ENCODE measurements at places on chromosomes 1 and 21.

GRCh38 chr1:221708987-221709386 is 32.9 kb downstream of the DUSP10 start:
- no peak for DNase-seq

GRCh38 chr1:236471653-236472052 is 52.1 kb upstream of the LGALS8 start:
- no peak for DNase-seq

GRCh38 chr1:26853156-26853555 is 9.8 kb upstream of the SFN start:
- peak; percentile 88 for DNase-seq

GRCh38 chr1:8854240-8854639 is 24.2 kb downstream of the ENO1 start:
- DNase-seq: peak; percentile 17

DNA sequence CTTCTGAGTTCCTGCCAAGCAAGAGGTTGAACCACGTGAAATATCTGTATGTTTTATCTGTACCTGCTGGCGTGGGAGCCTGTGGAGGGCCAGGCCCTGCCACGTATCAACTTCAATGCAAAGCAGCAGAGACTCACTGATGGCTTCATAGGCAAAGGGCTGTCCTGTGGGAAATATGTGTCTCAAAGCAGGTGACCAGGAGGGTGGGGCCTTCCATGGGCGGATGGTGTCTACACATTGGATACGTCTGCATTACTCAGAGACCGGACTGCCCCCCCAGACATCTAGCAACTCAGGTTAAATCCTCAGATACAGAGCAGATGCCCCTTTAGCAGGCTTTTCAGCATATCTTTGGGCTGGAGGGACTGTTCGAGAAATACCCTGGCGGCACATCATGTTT is 210.8 kb upstream of the C1orf174 start:
- no peak for DNase-seq

GRCh38 chr1:168320800-168321450 is 40.2 kb downstream of the TBX19 start:
- peak; percentile 47 for DNase-seq

DNA sequence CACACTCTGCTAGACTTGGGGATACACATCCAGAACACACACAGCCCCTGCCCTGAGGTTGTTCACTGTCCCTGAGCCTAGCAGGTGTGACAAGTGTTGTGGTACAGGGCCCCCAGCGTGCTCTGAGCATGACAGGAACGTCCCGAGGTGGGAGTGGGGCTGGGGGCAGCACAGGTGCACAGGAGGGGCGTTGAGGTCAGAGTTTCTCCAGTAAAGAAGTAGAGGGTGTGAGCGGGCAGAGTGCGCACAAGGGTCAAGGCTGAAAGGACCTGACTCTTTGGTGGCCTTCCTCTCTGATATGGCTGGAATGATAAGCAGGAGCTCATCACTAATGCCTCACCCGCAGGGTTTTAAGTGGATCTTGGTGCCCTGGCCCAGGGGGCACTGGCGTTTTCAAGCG is 1.3 kb upstream of the FALEC start:
- no peak for DNase-seq

- peak; percentile 46 for DNase-seq
Measured at GRCh38 chr1:201140235-201140940, 13.4 kb upstream of the ASCL5 start.

DNA sequence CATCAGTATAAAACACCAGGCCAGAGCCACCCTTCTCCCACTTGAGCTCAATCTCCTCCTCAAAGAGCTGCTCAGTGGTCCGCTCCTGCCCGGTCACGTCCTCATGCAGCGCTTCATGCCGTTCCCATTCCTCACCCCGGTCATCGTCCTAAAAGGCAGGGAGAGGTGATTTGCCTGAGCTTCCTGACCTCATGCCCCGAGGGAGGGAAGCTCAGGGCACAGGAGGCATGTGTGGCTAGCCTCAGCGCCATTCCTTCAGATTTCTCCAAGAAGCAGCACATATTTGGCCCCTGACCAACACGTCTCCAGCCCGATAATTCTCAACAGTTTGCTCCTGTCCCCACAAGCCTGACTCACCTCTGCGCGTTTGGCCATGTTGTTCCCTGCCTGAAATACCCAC is 4.2 kb upstream of the GPN2 start:
- no peak for DNase-seq

GRCh38 chr1:201026234-201026633 is 2.7 kb upstream of the KIF21B start:
- DNase-seq: no peak

DNA sequence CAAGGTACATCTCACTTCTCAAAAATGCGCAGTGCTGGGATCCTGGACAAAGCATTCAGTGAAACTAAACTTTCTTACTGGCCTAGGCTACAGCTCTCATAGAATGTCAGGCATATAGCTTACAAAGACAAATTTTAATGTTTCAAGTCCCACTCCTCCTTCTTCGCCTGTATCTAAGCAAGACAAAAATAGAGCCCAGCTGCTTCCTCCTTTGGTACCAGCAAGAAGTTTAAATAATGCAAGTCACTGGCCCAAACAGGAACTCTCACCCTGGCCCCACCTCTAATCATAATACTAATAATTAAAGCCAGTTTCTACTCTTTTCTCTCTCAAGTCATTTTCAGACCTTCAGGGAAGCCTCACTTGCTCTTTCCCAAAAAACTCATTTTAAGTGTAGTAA is 1267.9 kb downstream of the MRPL39 start:
- no peak for DNase-seq

DNA sequence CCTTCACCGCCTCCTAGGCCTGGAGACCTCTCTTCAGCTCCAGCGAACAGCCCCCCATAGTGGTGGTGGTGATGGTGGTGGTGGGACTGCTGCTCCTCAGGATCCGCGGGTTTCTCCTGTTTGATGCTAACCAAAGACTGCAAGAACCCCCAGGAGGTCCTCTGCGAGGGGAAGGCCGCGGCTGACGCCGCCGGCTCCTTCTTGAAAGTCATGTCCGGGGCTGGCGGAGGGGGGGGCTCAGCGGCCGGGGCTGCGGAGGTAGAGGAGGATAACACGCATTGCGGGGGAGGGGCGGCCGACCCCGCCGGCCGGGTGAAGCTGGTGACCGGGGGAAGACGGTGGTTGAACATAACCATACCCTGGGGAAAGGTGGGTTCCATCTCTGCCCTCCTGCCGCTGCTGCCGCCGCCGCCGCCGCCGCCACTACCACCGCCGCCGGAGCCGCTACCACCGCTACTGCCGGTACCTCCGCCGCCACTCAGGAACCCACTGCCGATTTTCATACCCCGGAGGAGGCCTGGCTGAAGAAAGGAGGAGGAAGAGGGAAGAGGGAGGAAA is 554 bp downstream of the ZNF281 start:
- DNase-seq: peak; percentile 36

DNA sequence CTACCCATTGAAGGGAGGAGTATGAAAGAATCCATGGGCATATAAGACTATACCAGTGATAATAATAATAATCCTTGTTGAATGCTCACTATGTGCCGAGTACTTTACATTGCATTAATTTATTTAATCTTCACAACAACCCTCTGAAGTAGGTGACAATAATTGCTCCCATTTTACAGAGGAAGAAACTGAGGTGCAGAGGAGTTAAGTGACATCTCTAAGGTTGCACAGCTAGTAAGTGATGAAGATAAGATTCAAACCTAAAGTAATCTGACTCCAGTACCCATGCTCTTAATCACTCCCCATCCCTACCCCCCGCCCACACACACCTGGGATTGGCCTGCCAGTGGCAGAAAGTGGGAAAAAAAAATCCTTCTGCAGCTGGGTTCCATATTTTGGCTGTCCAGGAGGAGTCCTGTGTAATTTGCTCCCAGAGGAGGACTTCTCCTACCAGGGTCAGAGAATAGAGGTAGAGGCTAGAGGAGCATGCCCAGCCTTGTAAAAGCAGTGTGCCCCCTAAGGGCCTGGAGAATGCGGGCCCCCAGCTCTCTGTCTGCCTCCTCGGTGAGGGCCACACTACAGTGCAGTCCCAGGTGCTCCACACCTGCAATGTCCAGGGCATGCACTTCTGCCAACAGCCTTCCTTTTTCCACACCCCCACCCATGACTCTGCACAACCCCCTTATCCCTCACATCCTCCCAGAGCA is 57.8 kb downstream of the TMEM53 start:
- no peak for DNase-seq

DNA sequence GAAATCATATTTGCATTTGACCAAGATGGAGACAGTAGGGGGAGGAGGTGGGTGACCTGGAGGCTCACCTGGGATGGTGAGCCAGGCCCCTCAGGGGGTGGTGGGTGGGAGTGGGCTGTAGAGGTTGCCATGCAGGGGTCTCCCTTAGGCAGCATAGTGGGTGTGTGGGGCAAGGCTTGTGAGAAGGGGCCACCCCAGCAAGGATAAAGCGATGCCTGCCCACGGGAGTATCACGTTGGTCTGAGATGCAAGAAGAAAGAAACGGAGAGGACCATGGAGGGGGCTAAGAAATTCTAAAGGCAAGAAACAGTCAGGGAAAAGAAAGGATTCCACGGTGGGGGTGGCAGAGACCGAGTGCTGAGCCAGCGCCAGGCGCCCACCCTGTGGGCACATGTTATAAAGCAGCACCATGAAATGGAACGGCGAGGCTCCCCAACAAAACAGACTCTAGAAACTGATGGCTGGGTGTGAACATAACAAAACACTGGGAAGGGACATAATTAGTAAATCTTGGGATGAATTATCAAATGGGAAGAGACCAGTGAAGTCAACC is 11.7 kb upstream of the C2CD2 start:
- no peak for DNase-seq

DNA sequence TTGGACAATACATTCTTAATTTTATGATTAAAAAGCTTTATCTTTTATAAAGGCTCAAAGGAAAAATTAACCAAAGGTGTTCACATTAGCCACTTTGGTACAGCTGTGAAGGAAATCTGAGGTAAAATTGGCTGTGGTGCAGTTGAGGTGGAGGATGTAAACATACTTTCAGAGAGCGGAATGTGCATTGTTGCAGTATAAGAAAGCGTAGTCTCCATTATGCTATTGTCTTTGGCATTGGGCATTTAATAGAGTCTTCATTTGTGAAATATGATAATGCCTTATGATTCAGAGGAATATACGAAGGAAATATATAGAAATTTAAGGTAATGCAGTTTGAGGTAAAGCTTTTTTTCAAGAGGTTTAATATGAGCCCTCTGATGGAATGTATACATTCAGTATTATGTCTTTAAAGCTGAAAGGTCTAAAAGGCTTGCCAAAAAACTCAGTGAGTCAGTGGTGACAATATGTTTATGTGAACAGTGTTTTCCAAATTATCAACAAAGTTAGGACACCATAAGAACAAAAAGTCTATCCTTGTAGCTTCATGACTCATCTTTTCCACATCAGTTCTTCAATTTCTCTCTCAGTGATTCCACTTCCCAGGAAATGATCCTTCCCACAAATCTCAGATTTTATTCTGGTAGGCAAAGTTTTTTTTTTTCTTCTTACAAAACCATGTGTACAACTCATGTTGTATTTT is 26.9 kb upstream of the DDR2 start:
- no peak for DNase-seq

GRCh38 chr1:36554323-36554628 is 71.6 kb upstream of the CSF3R start:
- no peak for DNase-seq

DNA sequence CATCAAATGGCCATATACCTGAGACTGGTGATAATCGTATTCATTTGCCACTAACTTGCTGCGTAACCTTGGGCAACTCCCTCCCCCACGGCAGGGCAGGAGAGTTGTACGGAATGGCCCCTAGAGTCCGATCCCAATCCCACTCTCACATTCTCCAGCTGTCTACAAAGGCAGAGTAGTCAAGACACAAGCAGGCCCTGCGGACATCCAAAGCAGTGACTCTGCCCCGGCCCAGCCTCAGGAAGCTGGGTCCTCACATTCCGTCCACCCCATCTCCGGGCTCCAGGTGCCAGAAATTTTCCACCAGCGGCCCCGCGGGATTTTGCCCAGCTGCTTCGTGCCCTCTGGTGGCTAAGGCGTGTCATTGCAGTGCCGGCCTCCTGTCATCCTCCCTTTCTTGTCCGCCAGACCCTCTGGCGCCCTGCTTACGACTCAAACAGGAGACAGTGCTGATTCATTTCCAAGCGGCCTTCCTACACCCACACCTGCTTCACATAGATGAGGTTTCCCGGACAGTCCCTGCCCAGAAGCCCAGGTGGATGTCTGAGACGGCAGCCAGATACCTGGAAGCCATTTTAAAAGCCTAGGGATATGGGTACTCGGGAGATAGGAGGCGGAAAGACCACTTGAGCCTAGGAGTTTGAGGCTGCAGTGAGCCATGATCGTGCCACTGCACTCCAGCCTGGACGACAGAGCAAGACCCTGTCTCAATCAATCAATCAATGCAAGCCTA is 2.9 kb upstream of the S100A2 start:
- DNase-seq: peak; percentile 98

GRCh38 chr21:42737951-42738590 is 84.7 kb downstream of the PDE9A start:
- DNase-seq: peak; percentile 54

DNA sequence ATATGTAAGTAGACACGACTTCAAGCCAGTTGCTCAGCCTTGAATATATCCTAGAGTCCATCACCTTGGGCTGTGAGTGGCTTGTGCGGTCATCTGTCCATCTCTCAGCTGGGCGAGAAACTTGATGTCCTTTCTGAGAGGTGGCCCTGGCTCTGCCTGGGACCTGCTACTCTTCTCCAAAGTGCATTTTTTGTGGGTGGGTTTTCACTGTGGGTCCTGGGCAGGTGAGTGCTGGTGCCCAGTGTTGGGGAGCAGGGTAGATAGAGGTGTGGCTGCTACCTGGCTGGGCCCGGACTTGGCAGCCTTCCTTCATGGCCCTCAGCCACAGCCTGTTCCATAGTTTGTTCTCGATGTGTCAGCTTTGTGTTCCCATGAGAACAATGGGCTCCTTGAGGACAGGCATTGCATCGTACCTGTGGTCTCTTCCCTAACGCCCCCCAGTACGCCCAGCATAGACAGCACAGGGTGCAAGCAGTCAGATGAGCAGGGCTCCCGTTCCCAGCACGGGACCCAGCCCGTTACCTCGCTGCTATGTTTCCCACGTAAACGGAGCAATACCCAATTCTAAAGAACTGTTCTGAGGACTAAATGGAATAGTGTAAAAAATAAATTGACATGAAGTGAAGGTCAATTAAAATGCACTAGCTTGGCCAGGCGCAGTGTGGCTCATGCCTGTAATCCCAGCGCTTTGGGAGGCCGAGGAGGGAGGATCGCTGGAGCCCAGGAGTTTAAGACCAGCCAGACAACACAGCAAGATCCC is 877 bp upstream of the SLX9 start:
- DNase-seq: no peak

DNA sequence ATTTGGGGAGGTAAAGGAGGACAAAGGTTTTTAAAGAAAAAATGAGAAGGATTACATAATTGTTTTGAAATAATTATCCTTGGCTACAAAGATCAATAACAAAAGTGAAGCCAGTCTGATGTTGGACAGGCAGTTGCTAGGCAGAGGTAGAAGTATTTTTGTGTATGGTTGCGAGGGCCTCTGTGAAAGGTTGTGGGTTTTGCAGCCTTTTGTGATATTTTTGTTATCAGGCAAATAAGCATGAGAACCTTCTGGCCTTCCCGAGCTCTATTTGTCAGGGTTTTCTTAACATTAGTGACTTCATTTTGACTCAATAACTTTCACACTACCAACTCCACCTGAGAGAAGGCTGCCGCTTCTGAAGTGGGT is 39.2 kb downstream of the CAPN9 start:
- DNase-seq: no peak
